ENCODE measurements at places on chromosomes 1 and 21.

GRCh38 chr1:207227131-207227630 lies 94.3 kb upstream of the CD55 start:
- DNase-seq: no peak

GRCh38 chr1:167105271-167106118 lies 11.6 kb downstream of the STYXL2 start:
- DNase-seq: no peak

DNA sequence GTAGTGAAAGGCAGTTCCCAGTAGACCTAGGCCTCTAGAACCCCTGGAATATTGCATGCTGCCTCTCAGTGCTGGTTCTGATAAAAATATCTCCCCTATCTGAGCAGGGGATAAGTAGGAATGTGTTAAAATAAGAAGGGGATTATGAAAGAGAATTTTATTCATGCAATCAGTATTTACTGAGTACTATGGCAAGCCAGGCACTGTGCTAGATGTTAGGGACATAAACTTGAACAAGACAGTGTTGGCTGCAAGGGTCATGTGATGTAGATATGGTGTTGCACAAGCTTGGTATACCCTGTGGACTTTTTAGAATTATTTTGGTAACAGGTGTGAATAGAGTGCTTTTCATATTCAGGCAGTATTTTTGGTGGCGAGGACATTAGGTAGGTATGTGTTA lies 23.6 kb downstream of the NOS1AP start:
- no peak for DNase-seq

- DNase-seq: no peak
Measured at GRCh38 chr1:179702946-179703539, 40.0 kb upstream of the FAM163A start.

DNA sequence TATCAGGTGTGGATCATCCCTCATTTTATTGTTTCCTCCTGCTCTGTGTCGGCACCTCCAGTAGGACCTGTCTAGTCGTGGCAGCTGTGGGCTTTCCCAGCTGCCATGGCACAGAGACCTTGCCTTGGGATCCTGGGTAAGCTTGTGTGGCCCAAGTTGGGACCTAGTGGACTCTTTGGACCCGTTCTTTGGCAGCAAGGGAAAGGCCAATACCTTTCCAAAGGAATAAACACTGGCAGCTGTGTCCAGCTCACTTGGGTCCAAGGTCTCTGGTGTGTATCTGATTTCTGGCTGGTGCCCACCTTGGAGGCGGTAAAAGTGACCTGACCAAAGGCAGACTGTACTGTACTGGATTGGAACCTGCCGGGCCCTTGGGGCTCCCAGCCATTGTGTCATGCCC lies 21.8 kb downstream of the DIP2A start:
- DNase-seq: no peak
